ENCODE measurements at places on chromosomes 3 and 15. TPM values are rescaled to one million over a fixed set of nuclear protein-coding genes. Genes with fewer than 3 reads are reported as not detected.

Gene PROS1
- total RNA-seq = 6.7 TPM

Gene IQCF5
- not detected for total RNA-seq

Gene CD96
- 5.4 TPM for total RNA-seq

Gene COL6A6
- total RNA-seq = not detected

Gene IGSF11
- total RNA-seq = 0.63 TPM

Gene DUOXA2
- total RNA-seq = 1.2 TPM

Gene IL12A
- total RNA-seq = 0.23 TPM

Gene GOLGA8R
- 3.6 TPM for total RNA-seq

Gene CADPS
- total RNA-seq = 3.7 TPM

Gene PARP16
- 9.6 TPM for total RNA-seq

Gene ANKRD34C
- total RNA-seq = not detected

Gene IL17RE
- 82.8 TPM for total RNA-seq

Gene LTF
- total RNA-seq = 1.4 TPM

Gene AHSG
- not detected for total RNA-seq

Gene CCDC39
- total RNA-seq = not detected

Gene NRG4
- total RNA-seq = 0.95 TPM

Gene EFCC1
- total RNA-seq = 1.8 TPM

Gene CELF6
- 3.8 TPM for total RNA-seq

Gene IFT122
- 24.6 TPM for total RNA-seq

Gene CCR8
- total RNA-seq = 0.36 TPM

Gene SLITRK3
- 7.4 TPM for total RNA-seq

Gene EIF1B
- total RNA-seq = 41.3 TPM

Gene MOBP
- 1.4 TPM for total RNA-seq

Gene NTRK3
- total RNA-seq = 2.8 TPM

Gene ISLR2
- total RNA-seq = 0.38 TPM

Gene IL17RD
- total RNA-seq = 1.4 TPM

Gene PLA2G4D
- 0.49 TPM for total RNA-seq

Gene SEMA5B
- 0.35 TPM for total RNA-seq

Gene LRTM1
- total RNA-seq = not detected

Gene HGD
- total RNA-seq = 53.3 TPM

Gene SLC2A2
- not detected for total RNA-seq

Gene SPESP1
- total RNA-seq = 0.29 TPM

Gene KCNH8
- total RNA-seq = 1.1 TPM

Gene NPRL2
- 25.0 TPM for total RNA-seq

Gene DNAH1
- 25.9 TPM for total RNA-seq

Gene CDHR4
- not detected for total RNA-seq

Gene LRRC49
- 5.7 TPM for total RNA-seq

Gene EXD1
- total RNA-seq = not detected

Gene SLC22A14
- 0.16 TPM for total RNA-seq

Gene DNAJC13
- total RNA-seq = 62.0 TPM

Gene PLXNB1
- total RNA-seq = 127 TPM

Gene GCNT3
- total RNA-seq = 506 TPM
